GM20000 (cell line): ENCODE measurements at places on chromosomes 4 and X.

DNA sequence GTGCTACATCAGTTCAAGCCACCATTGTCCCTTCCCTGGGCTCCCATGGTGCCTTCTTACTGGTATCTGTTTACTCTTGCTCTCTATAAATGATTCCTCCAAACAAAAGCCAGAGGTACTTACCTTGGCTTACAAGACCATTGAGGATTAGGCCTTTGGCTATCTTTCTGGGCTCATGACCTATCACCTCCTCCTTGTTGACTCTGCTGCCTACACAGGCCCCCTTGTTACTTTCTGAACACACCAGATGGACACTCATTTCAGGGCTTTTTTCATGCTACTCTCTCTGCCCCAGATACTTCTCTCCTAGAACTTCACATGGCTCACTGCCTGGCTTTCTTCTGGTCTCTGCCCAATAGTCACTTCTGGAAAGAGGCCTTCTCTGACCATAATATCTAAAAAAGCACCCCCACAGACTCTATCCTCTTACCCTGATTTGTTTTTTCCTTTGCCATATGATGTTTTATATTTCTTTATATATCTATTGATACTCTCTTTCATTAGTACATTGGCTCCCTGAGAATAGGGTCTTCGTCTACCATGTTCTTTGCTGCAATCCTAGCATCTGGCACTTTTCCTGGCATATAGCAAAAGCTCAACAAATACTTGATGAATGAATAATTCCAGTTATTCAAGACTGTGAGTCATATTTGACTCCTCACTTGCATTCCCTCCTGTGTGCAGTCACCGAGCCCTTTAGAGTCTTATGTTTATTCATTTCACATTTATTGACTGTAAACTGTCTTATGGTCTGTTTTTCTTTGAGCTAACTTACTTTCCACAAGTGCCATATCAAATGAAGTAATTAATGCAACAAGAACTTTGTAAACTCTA lies 27.1 kb upstream of the TAPT1 start:
- no peak for DNase-seq

- DNase-seq, result peak; percentile 22
Observed at GRCh38 chr4:154741922-154742850, 1.6 kb upstream of the LRAT start.

- DNase-seq, result no peak
Observed at GRCh38 chrX:40143001-40143400, 45.2 kb upstream of the BCOR start.

GRCh38 chr4:165625281-165625680 lies 246.5 kb downstream of the CPE start:
- no peak for DNase-seq

- no peak for DNase-seq
Observed at GRCh38 chrX:43975796-43976195, 2.6 kb upstream of the NDP start.

DNA sequence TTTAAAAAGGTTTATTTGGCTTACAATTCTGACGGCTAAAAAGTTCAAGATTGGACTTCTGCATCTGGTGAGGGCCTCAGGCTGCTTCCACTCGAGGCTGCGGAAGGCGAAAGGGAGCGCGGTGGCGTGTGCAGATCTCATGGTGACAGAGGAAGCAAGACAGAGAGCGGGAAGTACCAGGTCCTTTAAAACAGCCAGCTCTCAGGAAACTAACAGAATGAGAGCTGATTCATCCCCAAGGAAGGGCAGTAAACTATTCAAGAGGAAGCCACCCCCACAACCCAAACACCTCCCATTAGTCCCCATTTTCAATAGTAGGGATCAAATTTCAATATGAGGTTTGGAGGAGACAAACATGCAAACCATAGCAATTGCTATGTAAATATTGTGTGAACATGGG lies 2144.2 kb upstream of the AGA start:
- DNase-seq, result no peak

- no peak for DNase-seq
Observed at GRCh38 chr4:76987153-76987591, 37.6 kb downstream of the SEPTIN11 start.

DNA sequence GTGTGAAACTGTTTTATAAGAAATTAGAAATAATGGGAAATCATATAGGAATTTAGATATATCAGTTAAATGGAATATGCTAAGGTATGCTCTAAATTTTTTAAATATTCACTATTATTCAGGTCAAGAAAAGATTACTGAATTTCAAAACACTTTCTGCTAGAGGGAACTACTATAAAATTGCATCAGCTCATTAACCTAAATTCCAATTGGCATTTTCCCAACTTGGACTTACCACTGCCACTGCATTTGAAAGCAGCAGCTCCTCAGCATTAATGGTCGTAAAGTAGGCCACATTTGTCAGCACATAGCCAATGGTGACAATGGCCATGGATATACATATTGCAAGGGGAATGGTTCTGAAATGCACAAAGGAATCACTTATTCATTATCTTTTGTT lies 57.3 kb downstream of the SLC7A11 start:
- no peak for DNase-seq

- DNase-seq, result no peak
Observed at GRCh38 chr4:7781366-7781765, 158.3 kb downstream of the AFAP1 start.

- DNase-seq, result peak; percentile 25
Observed at GRCh38 chrX:118225711-118226428, 109.3 kb upstream of the KLHL13 start.

GRCh38 chr4:110414561-110414920 lies 61.4 kb upstream of the ENPEP start:
- no peak for DNase-seq

- no peak for DNase-seq
Observed at GRCh38 chrX:150146271-150146896, 208.1 kb upstream of the EOLA2 start.

- DNase-seq, result no peak
Observed at GRCh38 chrX:71930298-71930697, 19.7 kb downstream of the NHSL2 start.

- no peak for DNase-seq
Observed at GRCh38 chr4:84722720-84723119, 139.8 kb downstream of the CDS1 start.

GRCh38 chrX:44828008-44828605 lies 15.7 kb upstream of the DUSP21 start:
- DNase-seq, result no peak

GRCh38 chrX:136165406-136165805 lies 18.1 kb downstream of the FHL1 start:
- no peak for DNase-seq

DNA sequence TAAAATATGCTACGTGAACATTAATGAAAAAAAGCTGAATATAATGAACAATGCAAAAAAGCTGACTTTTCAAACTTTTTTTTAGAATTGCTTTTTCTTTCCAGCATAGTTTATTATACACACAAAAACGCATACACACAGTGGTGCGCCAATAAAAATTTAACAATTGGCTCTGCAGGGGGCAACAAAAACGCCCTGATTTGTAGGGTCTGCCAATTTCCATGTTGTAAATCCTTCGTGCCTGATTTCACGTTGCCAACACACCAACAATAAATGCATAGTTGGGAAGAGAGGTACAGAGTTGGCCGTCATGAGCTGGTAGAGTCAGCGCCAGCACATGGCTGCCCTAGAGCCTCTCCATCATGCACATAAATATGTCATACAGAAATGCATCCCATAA lies 333.1 kb downstream of the MAPK10 start:
- no peak for DNase-seq

- no peak for DNase-seq
Observed at GRCh38 chr4:54727346-54727745, 69.6 kb downstream of the KIT start.

- no peak for DNase-seq
Observed at GRCh38 chr4:154727540-154727939, 16.3 kb upstream of the LRAT start.

DNA sequence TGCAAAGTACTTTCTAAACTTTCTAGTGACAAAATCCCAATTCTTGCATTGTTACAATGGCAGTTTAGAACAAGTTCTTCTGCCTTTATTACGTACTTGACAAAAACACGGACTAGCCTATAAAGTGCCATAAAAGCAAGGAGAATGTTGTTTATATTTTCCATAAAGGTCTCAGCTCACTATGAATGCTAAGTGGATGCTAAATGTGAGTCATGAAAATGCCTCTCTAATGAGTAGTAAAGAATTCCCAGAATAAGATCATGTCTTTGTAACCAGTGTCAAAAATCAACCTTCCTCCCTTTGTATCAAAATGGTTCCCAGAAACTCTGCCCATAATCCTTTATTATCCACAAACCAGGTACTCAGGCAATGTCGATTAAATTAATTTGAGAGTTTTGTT lies 539.8 kb upstream of the SLIT2 start:
- DNase-seq, result no peak

- peak; percentile 9 for DNase-seq
Observed at GRCh38 chrX:71859637-71860036, 51.0 kb upstream of the NHSL2 start.

- DNase-seq, result no peak
Observed at GRCh38 chr4:187184508-187184907, 460.9 kb upstream of the FAT1 start.

- no peak for DNase-seq
Observed at GRCh38 chrX:49992853-49993252, 70.5 kb downstream of the CLCN5 start.

GRCh38 chr4:118954246-118954645 lies 65.6 kb downstream of the SYNPO2 start:
- no peak for DNase-seq

- no peak for DNase-seq
Observed at GRCh38 chr4:22625311-22625710, 67.4 kb upstream of the GBA3 start.

DNA sequence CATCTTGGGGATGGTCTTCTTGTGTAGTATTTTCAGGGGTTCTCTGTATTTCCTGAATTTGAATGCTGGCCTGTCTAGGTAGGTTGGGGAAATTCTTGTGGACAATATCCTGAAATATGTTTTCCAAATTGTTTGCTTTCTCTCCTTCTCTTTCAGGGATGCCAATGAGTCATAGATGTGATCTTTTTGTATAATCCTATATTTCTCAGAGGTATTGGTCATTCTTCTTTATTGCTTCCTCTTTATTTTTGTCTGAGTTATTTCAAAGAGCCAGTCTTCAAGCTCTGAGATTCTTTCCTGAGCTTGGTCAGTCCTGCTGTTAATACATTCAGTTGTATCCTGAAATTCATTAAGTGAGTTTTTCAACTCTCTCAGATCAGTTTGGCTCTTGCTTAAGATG lies 73.1 kb downstream of the MAMLD1 start:
- DNase-seq, result no peak

- peak; percentile 46 for DNase-seq
Observed at GRCh38 chr4:5051278-5052203, at the start of gene STK32B. STK32B (plus strand) TSS chr4:5051480.

DNA sequence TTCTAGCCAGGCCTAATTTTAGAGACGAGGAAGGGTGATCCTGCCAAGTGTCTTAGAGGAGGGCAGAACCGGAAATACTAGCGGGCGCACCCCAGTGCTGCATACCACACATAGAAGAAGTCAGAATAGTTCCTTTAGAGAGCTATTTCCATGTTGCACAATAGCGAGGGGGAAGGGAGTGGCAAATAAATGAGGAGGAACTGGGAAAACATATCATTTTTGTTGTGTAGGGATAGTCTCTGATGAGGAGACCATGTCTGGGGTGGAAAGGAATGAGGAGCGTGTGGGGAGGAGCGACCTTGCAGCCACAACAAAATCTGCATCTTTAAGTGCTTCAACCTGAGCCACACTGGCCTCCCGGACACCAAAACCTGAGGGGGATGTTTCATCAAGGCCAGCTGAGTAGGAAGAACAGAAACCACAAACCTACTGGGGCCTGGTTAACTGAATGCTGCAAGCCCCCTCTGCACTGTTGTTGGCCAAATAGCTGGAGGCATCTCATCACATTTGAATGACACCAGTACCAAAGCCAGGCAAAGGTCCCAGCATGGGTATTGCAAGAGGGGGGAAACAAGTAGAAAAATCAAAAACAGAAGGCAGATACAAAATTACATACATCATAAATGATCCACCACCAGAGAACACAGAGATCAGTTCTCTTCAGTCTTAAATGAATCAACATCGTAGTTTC lies 26.7 kb upstream of the C1QTNF7 start:
- DNase-seq, result no peak

DNA sequence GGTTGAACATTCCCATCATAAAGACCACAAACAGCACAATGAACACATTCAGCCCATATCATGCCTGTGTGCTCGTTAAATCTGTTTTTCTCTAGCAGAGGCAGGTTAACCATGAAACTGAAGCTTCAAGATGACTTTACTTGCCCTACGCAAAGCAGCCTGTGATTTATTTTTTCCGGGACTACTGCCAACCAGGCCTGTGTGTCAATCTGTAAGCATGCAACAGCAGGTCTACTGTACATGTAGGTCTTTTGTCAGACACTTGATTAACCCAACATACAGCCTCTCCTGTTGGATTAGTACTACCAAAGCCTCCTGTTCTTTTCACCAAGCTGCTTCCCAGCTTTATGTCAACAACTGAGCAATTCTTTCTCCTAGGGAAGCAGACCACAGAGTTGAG lies 85.5 kb upstream of the ACSL1 start:
- DNase-seq, result no peak

GRCh38 chr4:105741548-105741947 lies 33.0 kb downstream of the GSTCD start:
- DNase-seq, result no peak
